Endothelial cell of umbilical vein (primary cell): ENCODE measurements at places on chromosomes 7 and 10. TPM values are rescaled to one million over a fixed set of nuclear protein-coding genes. Genes with fewer than 3 reads are reported as not detected.

SUFU gene
- 14.5 and 16.3 TPM in 2 replicates for total RNA-seq

CYP2W1 gene
- total RNA-seq, result not detected in 2 replicates

ENKUR gene
- total RNA-seq, result 0.30 and 0.35 TPM in 2 replicates

NRCAM gene
- 47.6 and 49.0 TPM in 2 replicates for total RNA-seq

NXPH1 gene
- total RNA-seq, result not detected in 2 replicates

MTURN gene
- 4.8 and 6.6 TPM in 2 replicates for total RNA-seq

OPALIN gene
- not detected in 2 replicates for total RNA-seq
